Stimulated activated CD4-positive, alpha-beta T cell treated with anti-CD3 and anti-CD28 coated beads, TNF-alpha, amount 100 ng/mL, for 48 hours (primary cell): ENCODE measurements at places on chromosomes 2 and 18.

- DNase-seq: no peak
Measured at GRCh38 chr18:49837889-49838288, 24.6 kb upstream of the ACAA2 start.

DNA sequence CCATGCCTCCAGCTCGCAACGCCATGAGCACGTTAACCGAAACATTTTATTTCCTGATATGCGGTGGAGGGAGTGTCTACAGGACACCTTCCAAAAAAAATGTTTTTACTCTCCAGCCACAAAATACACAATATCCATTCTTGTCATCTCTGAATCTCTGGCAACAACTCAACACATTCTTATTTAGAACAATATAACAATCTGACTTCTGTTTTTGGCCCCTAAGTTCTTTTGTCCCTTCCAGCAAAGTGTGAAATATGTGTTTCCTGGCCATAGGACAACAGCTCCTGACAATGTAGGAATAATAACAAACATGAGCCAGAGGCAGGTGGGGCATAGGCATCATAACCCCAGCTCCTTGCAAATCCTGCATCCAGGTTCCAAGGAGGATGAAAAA, 163.0 kb downstream of the DDX1 start:
- no peak for DNase-seq

DNA sequence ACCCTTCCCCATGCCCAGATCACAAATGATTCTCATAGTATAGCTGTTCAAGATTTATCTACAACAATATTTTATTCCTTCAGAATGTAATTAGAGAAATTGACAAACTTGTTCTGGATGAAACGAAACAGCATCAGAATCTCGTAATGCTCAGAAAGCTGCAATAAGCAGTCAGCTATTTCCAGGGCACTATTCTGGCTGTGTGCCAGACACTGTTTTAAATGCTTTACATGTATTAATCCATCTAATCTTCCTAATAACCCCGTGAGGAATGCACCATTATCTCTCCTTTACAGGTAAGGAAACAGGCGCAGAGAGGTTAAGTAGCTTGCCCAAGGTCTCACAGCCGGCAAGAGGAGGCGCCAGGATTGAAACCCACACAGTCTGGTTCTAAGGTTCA, 10.1 kb upstream of the LYPD6B start:
- no peak for DNase-seq

DNA sequence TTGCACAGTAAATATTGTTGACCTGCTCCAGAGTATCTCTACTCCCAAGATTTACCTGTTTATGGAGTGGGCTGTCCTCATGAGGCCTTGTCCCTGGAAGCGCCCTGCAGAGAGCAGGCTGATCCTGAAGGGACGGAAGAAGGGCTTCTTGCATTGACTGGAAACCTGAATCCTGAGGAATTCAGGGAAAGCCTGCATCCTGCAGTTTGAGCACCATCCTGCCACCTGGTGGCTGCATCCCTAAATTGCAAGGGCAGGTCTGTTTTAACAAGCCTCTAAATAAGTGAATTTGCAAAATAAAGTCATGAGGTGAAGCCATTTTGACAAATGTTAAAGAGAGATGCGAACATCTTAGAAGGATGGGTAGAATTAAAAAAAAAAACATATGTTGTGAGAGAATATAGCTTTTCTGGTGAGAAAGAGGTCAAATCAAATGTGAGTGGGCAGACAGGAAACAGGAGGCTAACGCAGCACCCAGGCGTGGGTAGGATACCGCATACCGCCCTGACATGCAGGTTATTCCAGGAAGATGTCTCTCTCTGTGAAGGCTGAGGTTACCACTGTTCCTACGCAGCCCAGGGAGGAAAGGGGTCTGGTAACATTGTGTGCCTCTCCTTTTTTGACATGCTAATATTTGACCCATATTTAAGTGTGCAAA, 754.9 kb downstream of the RNF144A start:
- DNase-seq: peak; percentile 37

- no peak for DNase-seq
Measured at GRCh38 chr2:202950592-202950991, 38.5 kb downstream of the CARF start.

- no peak for DNase-seq
Measured at GRCh38 chr2:60521626-60522025, 31.8 kb downstream of the BCL11A start.

- no peak for DNase-seq
Measured at GRCh38 chr2:72399879-72400278, 252.2 kb upstream of the CYP26B1 start.

- DNase-seq: no peak
Measured at GRCh38 chr2:42359965-42360483, 993 bp downstream of the COX7A2L start.

DNA sequence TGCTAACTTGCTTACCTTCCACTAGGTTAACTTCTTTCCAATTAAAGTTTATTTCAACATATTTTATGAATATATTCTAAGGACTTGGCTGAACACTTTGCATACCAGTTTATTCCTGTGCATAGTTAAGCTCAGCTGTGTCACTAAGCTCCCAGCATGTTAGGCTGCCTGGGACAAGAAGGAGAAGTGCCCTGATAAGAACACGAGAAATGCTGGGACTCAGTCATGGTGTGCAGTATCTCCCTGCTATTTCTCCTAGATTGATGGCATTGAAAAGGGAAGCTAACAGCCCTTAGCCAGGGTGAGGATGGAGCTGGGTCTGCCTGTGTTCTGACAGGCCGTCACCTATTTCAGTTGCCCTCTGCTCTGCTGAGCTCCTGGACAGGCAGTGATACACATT, 164.3 kb downstream of the TRABD2A start:
- DNase-seq: no peak
